ENCODE measurements at places on chromosomes 7 and 10. TPM values are rescaled to one million over a fixed set of nuclear protein-coding genes. Genes with fewer than 3 reads are reported as not detected.

CLRN3 gene
- not detected for total RNA-seq

GHRHR gene
- total RNA-seq: not detected

ACSM6 gene
- total RNA-seq: not detected

GRCh38 chr7:134174795-134175261 is 47.7 kb downstream of the LRGUK start:
- DNase-seq: peak; percentile 59

- DNase-seq: no peak
Measured at GRCh38 chr7:133614251-133614650, 361.4 kb downstream of the EXOC4 start.

DNA sequence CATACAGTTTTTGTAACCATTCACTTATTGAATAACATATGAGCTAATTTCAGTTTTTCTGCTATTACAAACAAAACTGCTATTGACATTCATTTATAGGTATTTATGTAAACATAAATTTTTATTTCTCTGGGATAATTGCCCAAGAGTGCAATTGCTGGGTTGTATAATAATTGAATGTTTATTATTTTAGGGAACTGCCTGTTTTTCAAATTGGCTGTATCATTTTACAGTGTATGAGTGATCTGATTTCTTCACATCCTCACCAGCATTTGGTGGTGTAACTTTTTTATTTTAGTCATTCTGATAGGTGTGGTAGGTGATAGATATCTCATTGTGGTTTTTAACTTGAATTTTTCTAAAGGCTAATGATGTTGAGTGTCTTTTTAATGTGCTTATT is 26.4 kb downstream of the KIF11 start:
- DNase-seq: no peak

DNA sequence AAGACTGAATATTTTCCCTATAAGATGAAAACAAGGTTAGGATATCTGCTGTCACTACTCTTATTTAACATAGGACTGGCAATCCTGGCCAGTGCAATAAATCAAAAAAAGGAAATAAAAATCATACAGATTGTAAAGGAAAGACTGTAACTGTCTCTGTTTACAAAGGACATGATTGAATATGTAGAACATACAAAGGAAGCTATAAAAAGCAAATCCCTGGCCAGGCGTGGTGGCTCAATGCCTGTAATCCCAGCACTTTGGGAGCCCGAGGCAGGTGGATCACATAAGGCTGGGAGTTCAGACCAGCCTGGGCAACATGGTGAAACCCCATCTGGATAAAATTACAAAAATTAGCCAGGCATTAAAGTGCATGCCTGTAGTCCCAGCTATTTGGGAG is 15.8 kb downstream of the ZNF485 start:
- no peak for DNase-seq

GRCh38 chr10:71094712-71095390 is 117.5 kb upstream of the UNC5B start:
- DNase-seq: peak; percentile 51

- no peak for DNase-seq
Measured at GRCh38 chr7:41912426-41912825, 209.5 kb upstream of the INHBA start.

- no peak for DNase-seq
Measured at GRCh38 chr7:90592033-90592432, 4.1 kb upstream of the CDK14 start.
